ENCODE measurements at places on chromosomes 2 and 18. TPM values are rescaled to one million over a fixed set of nuclear protein-coding genes. Genes with fewer than 3 reads are reported as not detected.
A peak's percentile ranks its signal among the peaks of the same experiment; 100 is the strongest.

DNA sequence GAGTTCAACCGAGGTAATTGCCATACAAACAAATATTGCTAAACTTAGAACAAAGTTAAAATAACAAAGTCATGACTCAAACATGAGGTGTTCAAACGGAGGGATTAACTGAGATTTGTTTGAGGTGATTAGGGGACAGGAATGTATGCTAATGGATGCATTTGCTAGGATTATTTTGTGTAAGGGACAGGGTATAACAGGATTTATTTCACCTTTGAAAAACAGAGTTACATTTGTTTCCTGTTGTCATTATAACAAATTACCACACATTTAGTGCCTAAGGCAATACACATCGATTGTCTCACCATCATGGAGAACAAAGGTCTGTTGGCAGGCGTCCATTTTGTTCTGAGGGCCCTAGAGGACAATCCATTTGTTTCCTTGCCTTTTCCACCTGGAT is 304.3 kb upstream of the CNTNAP5 start:
- no peaks in the 10 kb centered on the region for H3K4me1 ChIP-seq
- no peak for DNase-seq
- H3K4me3 ChIP-seq, result no peak overlapping the region
- H3K36me3 ChIP-seq, result no peaks in the 10 kb centered on the region
- no peak overlapping the region for H3K27ac ChIP-seq

- H3K27ac ChIP-seq, result no peak overlapping the region
- DNase-seq, result no peak
- H3K4me1 ChIP-seq, result no peaks in the 10 kb centered on the region
- H3K27me3 ChIP-seq, result no peaks in the 10 kb centered on the region
Observed at GRCh38 chr18:36702401-36703013, 126.3 kb downstream of the TPGS2 start.

GRCh38 chr18:13300029-13300428 is 81.5 kb downstream of the LDLRAD4 start:
- H3K36me3 ChIP-seq, result no peaks in the 10 kb centered on the region
- no peaks in the 10 kb centered on the region for H3K4me1 ChIP-seq
- no peak overlapping the region for H3K4me3 ChIP-seq

- H3K36me3 ChIP-seq, result peaks cover 15% of the 10 kb centered on the region
- H3K27ac ChIP-seq, result no peak overlapping the region
- no peaks in the 10 kb centered on the region for H3K4me1 ChIP-seq
- no peak for DNase-seq
- H3K27me3 ChIP-seq, result no peaks in the 10 kb centered on the region
Observed at GRCh38 chr2:161344692-161345091, 36.5 kb downstream of the PSMD14 start.

DNA sequence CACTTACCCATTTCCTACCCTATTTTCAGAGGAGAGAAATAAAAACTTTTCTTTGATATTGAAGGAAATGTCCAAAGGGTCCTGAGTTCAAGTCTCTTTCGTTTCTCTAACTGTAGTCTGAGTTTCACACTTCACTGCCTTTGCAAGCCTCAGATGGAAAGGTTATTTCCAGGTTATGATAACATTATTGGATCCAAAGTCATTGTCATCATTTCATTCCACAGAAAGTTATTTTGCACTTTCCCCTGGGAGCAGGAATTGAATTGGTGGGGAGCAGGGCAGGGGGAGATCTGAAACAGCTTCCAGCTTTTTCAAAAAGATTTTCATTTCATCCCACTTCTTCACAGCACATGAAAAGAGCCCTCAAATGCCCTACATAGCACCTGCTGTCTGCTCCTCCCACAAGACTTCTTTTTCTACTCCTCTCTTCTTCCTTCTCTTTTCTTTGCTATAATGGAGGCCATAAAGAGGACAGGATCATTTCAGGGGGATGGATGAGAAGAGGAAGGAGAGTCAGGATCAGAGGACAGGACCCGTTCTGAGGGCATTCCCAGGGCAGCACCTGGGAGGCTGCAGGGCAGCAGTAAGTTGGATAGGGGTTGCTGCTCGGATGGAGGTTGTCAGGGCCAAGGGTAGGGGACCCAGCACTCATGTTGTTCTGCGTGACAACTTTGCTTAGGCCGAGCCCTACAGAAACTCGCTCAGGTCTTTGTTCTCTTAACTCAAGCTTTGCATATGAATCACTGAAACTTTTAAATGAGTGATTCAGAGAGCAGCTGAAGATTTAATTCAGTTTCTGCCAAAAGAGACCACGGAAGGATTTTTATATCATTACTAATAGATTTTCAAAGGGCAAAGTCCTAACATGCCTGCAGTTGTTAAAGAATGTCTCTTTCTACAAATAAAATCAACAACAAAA is 11.4 kb upstream of the GALNT5 start:
- peaks cover 8% of the 10 kb centered on the region for H3K4me1 ChIP-seq
- H3K27me3 ChIP-seq, result no peaks in the 10 kb centered on the region
- H3K27ac ChIP-seq, result no peak overlapping the region
- H3K4me3 ChIP-seq, result no peak overlapping the region

- no peaks in the 10 kb centered on the region for H3K36me3 ChIP-seq
- no peak overlapping the region for H3K4me3 ChIP-seq
- H3K4me1 ChIP-seq, result peaks cover 22% of the 10 kb centered on the region
Observed at GRCh38 chr18:65363911-65364632, 386.7 kb upstream of the CDH7 start.

DNA sequence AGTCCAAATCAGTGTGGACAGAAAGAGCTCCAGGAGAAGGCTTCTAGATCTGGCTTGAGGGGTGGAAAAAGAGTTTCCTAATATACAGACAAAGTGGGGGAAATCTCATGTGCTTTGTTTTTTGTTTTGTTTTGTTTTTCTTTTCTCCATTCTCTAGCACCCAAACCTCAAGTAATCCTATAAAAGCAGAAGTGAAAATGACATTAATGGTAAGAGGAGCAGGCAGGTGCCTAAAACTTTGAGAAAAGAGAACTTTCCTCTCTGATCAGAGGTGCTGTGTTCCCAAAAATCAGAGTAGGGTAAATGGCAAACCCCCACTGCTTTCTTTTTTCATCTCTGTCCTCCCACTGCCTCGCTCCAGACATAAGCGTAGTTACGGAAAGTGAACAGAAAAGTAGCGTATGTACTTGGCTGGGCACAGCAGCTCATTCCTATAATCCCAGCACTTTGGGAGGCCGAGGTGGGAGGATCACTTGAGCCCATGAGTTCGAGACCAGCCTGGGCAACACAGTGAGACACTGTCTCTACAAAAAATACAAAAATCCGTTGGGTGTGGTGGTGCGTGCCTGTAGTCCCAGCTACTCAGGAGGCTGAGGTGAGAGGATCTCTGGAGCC is 77.8 kb downstream of the FAM161A start:
- H3K4me1 ChIP-seq, result no peaks in the 10 kb centered on the region
- H3K27ac ChIP-seq, result no peak overlapping the region
- no peak for DNase-seq
- no peak overlapping the region for H3K4me3 ChIP-seq
- no peaks in the 10 kb centered on the region for H3K27me3 ChIP-seq

- H3K4me3 ChIP-seq, result peak overlapping the region; percentile 97
- peaks cover 10% of the 10 kb centered on the region for H3K36me3 ChIP-seq
- DNase-seq, result no peak
- peak overlapping the region; percentile 66 for H3K27ac ChIP-seq
- H3K27me3 ChIP-seq, result no peaks in the 10 kb centered on the region
Observed at GRCh38 chr2:188291142-188291616, 495 bp upstream of the GULP1 start.

- H3K36me3 ChIP-seq, result no peaks in the 10 kb centered on the region
- H3K27me3 ChIP-seq, result no peaks in the 10 kb centered on the region
- no peak overlapping the region for H3K27ac ChIP-seq
- H3K4me3 ChIP-seq, result no peak overlapping the region
- H3K4me1 ChIP-seq, result no peaks in the 10 kb centered on the region
Observed at GRCh38 chr18:44533071-44533470, 147.6 kb upstream of the SETBP1 start.

GRCh38 chr18:61988100-61988499 is 95.3 kb upstream of the RNF152 start:
- no peaks in the 10 kb centered on the region for H3K4me1 ChIP-seq
- no peak for DNase-seq

DNA sequence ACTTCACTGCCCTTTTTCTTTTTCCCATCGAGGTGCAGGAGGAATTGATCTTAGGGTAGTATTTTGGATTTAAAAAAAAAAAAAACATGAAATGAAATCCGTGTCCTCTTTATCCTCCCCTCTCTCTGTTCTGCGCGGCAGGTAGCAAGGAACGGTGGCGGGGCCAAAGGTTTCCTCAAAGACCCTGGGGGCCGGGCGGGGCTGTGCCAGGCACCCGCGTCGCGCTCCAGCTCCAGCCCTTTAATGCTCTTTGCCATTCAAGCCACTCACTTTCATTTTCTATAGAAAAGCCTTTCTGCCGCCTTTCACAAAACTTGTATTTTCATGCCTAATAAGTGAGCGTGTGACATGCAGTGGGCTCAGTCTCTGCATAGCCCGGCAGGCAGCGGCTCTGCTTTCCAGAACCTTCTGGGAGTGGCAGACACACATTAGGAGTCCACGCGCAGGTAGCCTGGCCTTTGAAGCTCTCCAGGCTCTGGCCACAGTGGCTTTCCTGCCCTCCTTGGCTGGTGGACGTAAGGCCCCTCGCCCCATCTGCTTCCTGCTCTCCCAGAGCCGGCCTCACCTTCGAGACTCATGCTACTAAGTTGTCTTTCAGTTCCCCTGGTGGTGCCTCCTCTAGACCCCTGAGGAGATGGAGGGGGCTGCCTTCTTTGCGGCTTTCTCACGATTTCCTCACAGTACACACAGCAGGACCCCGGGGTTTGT is 41.7 kb downstream of the AGAP1 start:
- no peaks in the 10 kb centered on the region for H3K4me1 ChIP-seq
- no peak overlapping the region for H3K4me3 ChIP-seq
- no peak for DNase-seq
- H3K27ac ChIP-seq, result no peak overlapping the region
- peaks cover under 1% of the 10 kb centered on the region for H3K36me3 ChIP-seq

GRCh38 chr2:84847326-84848050 is 33.4 kb downstream of the TRABD2A start:
- H3K27ac ChIP-seq, result no peak overlapping the region
- H3K36me3 ChIP-seq, result no peaks in the 10 kb centered on the region
- H3K4me3 ChIP-seq, result no peak overlapping the region

DNA sequence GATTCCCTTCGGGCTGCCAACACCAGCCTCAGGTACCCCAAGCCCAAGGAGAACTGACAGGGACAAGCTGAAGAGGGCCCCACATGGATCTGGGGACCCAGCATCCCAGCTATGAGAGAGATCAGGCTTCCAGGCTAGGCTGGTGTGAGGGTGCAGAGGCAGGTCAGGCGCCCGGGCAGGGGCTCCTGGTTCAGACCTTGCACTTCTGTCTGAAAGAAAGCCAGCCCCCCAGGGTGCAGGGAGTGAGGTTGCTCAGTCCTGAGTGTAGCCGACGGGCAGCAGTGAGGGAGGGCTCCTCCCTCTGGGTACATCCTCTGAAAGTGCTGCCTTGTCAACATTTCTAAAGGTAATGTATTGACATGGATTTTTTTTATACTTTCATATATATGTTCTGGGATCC is 33.1 kb downstream of the KCNF1 start:
- no peaks in the 10 kb centered on the region for H3K4me1 ChIP-seq
- H3K4me3 ChIP-seq, result no peak overlapping the region
- H3K27ac ChIP-seq, result no peak overlapping the region

DNA sequence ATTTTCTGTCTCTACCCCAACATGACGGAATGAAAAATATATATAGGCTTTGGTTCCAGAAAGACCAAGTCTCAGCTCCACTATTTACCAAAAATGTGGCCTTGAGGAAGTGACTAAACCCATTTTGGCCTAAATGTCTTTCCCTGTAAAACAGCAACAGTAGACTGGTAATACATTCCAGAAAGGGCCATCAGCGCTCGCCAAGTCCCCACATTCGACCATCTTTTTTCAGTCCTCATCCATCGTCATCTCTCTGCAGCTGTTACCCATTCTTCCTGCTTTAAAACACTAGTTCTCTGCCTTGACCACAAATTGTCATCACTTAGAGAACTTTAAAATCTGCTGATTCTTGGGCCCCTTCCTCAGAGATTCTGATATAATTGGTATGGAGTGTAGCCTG is 183.8 kb upstream of the CTAGE1 start:
- H3K4me3 ChIP-seq, result no peak overlapping the region
- DNase-seq, result no peak
- H3K27me3 ChIP-seq, result no peaks in the 10 kb centered on the region
- no peaks in the 10 kb centered on the region for H3K4me1 ChIP-seq

GRCh38 chr2:147860009-147860408 is 15.2 kb downstream of the ACVR2A start:
- no peaks in the 10 kb centered on the region for H3K36me3 ChIP-seq
- no peak overlapping the region for H3K4me3 ChIP-seq
- H3K27me3 ChIP-seq, result no peaks in the 10 kb centered on the region
- H3K27ac ChIP-seq, result peak overlapping the region; percentile 75

GRCh38 chr2:232349946-232350635 is 28.5 kb upstream of the ALPP start:
- no peak overlapping the region for H3K4me3 ChIP-seq
- H3K36me3 ChIP-seq, result peaks cover 4% of the 10 kb centered on the region
- DNase-seq, result no peak
- no peaks in the 10 kb centered on the region for H3K4me1 ChIP-seq
- H3K27me3 ChIP-seq, result peaks cover 16% of the 10 kb centered on the region
- H3K27ac ChIP-seq, result no peak overlapping the region

Gene UGT1A1
- total RNA-seq, result not detected

Gene UGT1A10
- not detected for total RNA-seq

Gene KCNJ13
- total RNA-seq, result not detected

Gene DNER
- 1.1 TPM for total RNA-seq

Gene USP37
- total RNA-seq, result 34.5 TPM

Gene CYP27A1
- 3.1 TPM for total RNA-seq

Gene RESP18
- total RNA-seq, result not detected

Gene GPR45
- total RNA-seq, result not detected

Gene SERPINB3
- total RNA-seq, result 1.7 TPM

Gene KCNK3
- not detected for total RNA-seq

Measured in H9 (cell line).